ENCODE measurements at places on chromosomes 1 and 21.
A peak's percentile ranks its signal among the peaks of the same experiment; 100 is the strongest.

GRCh38 chr1:232440325-232441035 is 189.5 kb downstream of the SIPA1L2 start:
- no peak for DNase-seq

GRCh38 chr1:62144238-62144831 is 50.3 kb upstream of the L1TD1 start:
- peak; percentile 3 for DNase-seq

- no peak for DNase-seq
Observed at GRCh38 chr1:173190101-173190936, 16.8 kb downstream of the TNFSF4 start.

DNA sequence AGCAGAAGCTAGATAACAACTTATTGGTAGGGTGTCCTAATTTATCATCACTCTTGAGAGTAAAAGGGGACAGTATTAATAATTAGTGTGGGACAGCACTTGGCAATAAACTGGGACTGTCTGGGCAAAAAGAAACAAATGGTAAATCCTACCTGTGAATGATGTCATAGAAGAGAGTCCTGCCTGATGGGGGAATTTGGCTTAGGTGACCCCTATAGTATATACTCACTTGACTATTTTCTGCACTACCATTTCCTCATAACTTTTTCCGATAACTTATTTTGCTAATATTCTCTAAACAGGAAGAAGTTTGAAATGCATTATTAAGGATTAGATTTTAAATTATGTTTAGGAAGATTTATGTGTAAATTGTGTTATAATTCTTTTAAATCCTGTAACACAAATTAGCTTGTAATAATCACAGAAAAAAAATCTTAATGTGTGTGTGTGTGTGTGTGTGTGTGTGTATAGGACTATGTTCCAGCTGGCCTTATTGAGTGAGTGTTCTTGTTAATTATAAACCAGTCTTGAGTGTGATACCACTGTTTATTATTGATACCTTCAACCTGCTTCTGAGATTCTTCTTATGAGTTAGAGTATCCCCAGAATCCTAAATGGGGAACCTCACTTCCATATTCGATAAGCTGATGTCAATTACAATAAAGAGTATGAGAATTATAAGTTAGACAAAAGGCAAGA is 144.2 kb upstream of the C1orf105 start:
- no peak for DNase-seq

- no peak for DNase-seq
Observed at GRCh38 chr1:5734996-5735395, 257.2 kb downstream of the NPHP4 start.

DNA sequence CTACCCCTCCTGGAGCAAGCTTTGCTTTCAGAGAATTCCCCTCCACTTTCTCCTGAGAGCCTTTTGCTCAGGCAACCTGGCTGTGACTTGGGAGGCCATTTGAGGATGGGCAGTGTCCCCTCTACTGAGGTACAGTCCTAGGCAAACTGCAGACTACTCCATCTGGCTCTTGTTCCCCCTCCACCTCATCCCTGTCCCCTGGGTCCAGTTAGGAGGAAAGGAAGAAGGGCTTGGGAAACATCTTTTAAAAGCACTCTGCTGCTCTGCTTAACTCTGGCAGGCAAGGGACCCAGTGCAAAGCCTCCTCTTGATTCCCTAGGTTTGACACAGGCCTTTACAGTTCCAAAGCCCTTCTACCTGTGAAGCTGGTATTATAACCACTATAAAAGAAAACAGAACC is 108.2 kb downstream of the NAV1 start:
- DNase-seq, result no peak

- DNase-seq, result no peak
Observed at GRCh38 chr1:29708381-29708780, 472.1 kb downstream of the PTPRU start.

DNA sequence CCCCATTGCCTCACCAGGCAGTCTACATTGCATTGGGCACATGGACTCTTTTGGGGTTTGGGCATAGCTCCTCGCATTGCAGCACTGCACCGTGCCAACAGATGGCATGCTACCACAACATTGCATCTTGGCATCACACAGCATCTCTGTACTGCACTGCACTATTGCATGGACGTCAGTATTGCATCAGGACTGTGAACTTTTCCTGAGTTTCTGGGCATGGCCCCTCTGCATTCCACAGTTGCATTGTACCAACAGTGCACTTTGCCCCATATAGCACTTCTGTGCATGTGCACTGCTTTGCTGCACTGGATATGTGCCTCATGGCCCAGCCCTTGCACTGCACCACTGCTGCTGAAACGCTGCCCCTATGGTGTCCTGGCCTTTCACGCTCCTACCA is 9.6 kb downstream of the PTPRU start:
- no peak for DNase-seq

DNA sequence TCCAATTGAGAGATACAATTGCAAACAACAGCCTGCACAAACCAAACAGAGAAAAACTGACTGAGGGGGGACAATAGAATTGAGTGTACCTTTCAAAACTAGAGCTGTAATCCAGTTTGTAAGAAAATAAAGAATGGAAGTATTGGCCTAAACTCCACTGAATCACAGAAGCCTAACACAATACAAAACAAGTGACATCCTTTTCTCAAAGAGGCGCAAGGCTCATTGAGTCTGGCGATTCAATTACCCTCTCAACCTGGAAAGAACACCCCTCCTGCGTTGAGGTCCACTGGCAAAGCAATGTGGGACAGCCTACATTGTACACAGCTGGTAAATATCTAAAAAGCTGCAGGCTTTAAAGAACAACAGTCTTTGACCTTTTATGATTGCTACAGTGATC is 182.6 kb downstream of the DPYD start:
- no peak for DNase-seq

- DNase-seq, result no peak
Observed at GRCh38 chr1:23632479-23633160, 59.0 kb upstream of the RPL11 start.

DNA sequence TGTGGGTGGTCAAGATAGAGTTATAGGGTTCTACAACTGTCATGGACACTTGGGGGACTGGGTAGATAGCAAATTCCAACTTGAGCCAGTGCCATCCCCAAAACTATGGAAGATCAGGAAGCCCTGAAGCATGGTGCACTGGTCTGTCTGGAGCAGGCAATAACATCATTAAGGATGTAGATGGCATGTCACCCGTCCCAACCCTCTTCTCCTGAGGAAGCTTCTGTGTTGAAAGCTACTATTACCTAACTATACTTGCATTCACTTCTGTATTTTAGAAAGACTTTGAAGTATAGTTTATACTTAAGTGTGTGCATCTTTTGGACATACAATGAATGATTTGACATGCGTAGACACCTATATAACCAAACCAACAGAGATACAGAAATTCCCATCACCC is 32.9 kb downstream of the RABIF start:
- no peak for DNase-seq
